ENCODE measurements at places on chromosomes 3 and 15.
A peak's percentile ranks its signal among the peaks of the same experiment; 100 is the strongest.

DNA sequence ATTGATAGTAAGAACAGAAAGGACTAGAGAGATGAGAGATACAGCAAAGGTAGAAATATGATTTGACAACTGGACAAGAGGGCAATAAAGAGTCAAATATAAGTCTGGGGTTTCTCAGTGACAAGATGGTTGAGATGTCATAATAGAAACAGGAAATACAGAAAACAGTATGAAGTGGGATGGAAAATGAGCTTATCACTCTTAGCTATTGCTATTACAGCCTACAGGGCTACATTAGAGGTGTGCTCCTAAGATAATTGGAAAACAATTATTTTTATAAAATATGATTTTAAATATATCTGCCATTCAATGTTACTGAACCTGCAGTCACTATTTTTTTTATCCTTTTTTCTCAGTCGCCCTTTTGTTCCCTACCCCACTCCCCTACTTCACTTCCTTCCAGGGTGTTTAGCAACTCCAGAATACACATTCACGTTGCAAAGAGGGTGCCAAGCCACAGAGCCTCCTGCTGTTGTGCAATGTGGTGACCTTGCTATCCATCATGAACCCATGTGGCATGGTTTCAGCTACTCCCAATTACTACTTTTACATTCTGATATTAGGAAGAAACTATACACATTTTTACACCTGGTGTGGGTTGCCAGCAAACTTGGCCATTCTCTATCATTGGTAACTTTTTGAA, 6.0 kb downstream of the NRG4 start:
- no peak for DNase-seq

GRCh38 chr3:36893137-36893557, 51.7 kb downstream of the TRANK1 start:
- DNase-seq = peak; percentile 61

DNA sequence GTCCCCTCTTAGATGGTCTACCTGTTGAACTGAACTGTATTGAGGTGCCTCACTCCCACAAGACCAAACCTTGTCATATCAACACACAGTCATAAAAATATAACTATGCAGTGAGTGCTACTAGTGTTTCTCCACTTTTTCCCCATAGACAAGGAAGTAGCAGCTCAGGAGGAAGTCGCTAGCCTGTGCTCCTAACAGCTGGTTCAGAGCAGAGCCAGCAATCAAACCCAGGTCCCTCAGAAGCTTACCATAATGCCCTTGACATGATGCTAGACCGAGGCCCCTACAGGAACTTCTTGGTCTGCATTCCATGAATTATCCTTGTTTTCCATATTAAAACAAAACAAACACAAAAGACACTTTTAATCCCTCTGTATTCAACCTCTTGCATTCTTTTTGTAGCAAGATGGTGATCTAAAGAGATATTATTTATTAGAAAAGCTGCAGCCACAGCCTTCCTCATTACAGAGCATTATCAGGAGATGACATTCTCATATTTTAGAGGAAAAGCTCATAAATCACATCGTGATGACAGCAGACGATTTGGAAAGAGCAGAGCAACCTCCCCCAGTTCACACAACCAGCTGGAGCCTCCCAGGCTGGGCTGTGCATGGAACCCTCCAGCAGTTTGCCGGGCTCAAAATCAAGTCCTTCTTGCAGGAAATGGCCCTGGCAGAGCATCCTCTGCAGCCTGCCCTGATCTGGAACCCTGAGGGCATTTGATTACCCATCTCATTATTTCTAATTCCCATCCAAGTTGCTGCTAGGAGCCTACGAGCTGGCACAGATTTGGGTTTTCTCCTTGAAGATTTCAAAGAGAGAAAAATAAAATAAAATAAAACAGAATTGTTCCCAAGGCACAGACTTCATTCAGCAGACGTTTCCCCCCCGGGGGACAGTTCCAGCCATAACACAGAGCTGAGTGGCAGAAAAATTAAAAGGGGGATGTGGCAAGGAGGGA, 118.8 kb downstream of the SRGAP3 start:
- peak; percentile 28 for DNase-seq

- no peak for DNase-seq
Measured at GRCh38 chr15:36579792-36580431, 486 bp downstream of the CDIN1 start.

DNA sequence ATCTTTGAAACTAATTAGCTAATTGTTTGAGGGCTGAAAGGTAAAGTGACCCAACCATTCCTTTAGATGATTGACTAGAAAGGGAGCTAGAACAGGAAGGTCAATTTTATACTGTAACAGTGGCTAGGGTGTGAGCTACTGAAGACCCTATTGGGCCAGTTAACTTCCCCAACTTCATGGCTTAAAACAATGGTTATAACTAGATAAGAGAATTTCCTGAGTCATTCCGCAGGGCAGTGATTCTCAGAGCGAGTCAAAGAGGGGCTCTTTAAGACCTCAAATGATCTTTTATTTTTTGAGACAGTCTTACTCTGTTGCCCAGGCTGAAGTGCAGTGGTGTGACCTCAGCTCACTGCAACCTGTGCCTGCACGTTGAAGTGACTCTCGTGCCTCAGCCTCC, 33.7 kb upstream of the TTBK2 start:
- DNase-seq = no peak

- no peak for DNase-seq
Measured at GRCh38 chr15:52717924-52718323, 38.7 kb upstream of the ATOSA start.

GRCh38 chr3:131972550-131972949, 62.3 kb downstream of the CPNE4 start:
- no peak for DNase-seq

DNA sequence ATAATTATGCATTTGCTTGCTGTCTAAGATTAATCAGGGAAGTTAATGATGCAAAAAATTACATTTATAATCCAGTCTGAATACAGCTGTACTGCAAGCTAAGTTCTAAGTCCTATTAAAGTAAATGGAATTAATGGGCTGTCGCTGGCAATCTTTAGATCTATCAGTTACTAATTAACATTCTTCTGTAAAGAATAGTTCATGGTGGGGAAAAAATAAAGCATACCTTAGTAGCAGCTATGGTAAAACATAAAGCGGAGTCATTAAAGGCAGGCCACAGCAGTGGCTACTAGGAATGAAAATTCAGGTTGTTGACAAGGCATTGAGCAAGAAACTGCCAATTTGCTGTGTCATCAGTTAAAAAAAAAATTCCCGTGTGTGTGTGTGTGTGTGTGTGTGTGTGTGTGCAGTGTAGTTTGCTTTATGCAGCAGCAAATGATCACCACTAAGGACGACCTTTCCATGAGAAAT, 129.8 kb downstream of the ZNF385D start:
- DNase-seq = peak; percentile 45

DNA sequence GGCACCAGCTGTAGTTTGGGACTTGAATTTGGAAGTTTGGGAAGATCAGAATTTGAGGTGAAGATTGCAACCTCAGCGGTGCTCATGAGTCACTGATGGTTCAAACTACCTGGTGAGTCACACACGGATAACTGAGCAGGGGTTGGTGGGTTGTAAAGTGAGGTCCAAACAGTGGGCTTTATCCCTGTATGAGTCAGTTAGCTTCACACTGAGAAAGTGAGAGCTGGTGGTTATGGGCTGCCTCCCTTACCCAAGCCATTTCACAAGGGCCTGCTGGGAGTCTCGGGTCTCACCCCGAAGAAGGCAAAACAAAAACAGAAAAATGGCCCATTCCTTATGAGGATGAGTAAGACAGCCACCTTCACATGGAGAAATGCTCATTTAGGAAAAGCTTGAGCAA, 77.0 kb downstream of the ITGA11 start:
- peak; percentile 74 for DNase-seq

GRCh38 chr15:77858792-77859490, 218.6 kb downstream of the TBC1D2B start:
- no peak for DNase-seq

DNA sequence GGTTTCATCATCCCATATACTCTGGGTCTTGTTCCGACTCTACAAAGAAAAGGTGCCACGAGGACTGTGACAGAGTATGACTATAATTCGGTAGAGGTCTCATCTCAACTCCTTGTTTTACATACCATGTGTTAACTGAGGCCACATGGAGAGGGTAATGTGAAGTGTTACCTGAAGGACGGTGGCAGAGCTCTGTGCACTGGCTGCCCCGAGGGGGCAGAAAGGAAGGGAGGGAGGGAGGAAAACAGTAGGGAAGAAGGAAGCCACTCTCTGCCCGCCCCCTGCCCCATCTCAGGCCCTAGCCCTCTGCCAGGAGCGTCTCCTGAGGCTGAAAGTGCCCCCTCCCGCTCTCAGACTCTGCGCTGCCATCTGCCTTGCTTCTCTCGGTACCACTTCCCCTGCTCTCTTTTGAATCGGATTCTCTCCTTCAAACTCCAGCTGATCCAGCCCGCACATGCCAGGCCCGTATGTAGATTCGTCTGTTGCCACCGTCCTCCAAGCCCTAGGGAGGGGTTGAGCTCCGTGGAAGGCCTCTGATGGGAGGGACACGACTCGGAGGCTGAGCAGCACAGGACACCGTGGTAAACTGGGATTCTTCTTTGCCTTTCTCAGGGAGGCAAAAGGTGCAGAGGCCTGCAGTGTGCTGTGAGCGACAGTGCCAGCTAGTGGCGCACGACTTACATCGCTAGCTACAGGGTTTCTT, 70.5 kb upstream of the ATP10A start:
- DNase-seq = peak; percentile 92

Data from AG20443 (cell line).